ENCODE measurements at places on chromosomes 13 and 19.

DNA sequence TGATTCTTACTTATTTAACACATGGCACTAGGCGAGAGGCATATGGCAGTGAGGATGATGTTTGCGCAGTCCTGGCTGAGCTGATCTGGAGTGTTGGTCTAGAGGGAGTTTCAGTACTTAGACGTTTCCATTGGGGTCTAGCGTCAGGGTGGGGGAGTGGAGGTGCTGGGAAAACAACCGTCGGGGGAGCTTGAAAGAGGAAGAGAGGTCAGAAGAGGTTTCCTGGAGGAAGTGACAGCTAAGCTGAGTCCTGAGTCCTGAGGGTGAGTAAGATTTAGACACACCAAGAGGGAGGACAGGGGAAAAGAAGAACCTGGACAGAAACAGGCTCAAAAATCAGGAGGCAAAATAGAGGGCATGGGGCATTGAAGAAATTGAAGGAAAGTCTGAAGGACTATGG lies 81.4 kb downstream of the ALOX5AP start:
- DNase-seq, result no peak

GRCh38 chr19:14440049-14440448 lies 6.9 kb downstream of the PKN1 start:
- DNase-seq, result no peak

GRCh38 chr13:23477101-23477500 lies 43.6 kb upstream of the SACS start:
- DNase-seq, result no peak

DNA sequence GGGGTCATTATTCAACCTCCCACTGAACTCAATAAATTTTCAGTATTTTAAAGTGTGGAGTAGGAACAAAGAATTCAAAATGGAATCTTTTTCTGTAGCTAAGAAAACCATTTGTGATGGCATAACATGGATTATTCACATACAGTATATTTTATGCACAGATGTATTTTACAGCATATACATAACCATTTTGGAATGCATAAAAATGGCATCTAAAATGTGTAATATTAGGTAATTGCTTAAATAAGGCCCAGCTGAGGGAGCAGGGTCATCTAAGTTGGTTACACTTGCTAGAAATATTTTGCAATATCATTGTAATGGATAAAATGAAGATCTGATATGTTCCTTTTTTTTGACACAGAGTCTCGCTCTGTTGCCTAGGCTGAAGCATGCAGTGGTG lies 146.9 kb downstream of the LMO7 start:
- DNase-seq, result no peak

GRCh38 chr19:49771674-49772139 lies 4.9 kb downstream of the AP2A1 start:
- peak; percentile 50 for DNase-seq

DNA sequence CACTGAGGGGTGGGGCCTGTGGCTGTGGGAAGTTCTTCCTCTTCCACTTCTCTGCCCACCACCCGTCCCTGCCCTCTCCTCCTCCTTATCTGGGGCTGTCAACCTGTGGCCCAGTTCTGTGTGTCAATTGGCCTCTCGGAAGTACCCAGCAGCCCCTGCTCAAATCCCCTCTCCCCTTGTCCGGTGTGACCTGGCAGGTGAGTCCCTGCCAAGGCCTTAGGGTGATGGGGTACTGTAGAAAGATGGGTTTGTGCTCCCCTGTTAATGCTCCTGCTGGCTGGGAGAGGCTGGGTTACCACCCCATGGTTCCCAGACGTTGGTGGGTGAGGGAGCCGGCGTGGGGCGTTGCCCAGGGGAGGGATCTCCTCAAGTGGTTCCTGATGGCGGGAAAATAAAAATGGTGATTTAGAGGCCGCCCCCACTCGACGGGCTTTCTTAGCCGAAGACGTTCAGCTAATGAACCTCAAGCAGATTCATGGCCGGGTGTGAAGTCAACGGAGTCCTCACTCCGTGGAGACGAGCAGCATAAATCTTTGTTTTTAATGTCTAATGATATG lies 141.2 kb downstream of the URI1 start:
- DNase-seq, result no peak

- peak; percentile 91 for DNase-seq
Measured at GRCh38 chr13:19845758-19846157, 17.7 kb downstream of the ZMYM5 start.

DNA sequence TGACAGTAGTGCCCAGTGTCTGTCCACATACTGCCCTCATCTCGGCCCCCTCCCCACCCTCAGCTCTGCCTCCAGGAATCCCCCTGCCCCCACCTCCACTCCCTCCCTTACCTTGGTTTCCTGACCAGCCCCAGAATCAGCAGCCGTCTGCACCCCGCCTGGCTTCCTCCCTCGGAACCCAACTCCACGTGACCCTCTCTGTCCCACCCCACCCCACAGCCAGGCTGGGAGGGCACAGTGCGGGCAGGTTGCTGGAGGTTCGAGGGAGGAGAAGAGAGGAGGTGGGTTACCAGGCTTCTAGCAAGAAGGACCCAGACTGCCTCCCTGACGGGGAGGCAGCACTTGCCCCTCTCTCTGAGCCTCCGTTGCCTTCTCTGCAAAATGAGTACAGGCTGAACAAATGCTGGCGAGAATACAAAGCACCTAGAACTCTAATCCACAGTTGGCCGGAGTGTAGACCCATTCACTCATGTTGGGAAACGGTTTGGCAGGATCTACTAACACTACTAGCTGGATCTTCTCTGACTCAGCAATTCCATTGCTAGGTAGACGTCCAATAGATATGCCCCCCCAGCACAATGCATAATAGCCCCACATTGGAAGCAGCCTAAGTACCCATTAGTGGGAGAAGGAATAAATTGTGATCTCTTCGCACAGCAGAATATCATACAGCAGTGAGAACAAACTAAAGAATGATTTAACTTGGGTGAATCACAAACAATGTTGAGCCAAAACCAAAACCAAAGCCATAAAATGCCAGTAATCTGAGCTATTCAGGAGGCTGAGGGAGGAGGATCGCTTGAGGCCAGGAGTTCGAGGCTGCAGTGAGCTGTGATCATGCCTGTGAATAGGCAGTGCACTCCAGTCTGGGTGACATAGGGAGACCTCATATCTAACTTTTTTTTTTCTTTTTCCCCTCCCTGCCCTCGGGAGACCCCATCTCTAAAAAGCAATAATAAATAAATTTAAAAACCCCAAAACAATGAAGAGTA lies at the start of gene RASAL3:
TSS of gene RASAL3 (minus strand) at position 151 of the 992 bp plus-strand sequence. CDS start 186 bp downstream, outside the sequence.
- DNase-seq, result no peak

DNA sequence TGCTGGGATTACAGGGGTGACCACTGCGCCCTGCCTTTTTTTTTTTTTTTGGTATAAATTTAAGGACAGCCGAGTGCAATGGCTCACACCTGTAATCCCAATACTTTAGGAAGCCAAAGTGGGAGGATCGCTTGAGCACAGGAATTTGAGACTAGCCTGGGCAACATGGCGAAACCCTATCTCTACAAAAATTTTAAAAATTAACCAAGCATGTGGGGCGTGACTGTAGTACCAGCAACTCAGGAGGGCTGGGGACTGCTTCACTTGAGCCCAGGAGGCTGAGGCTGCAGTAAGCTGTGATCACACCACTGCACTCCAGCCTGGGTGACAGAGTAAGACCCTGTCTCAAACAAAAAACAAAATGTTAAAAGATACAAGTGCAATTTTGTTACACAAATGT lies 21.5 kb downstream of the ZNF574 start:
- no peak for DNase-seq

- DNase-seq, result no peak
Measured at GRCh38 chr19:13507053-13507611, 853 bp upstream of the CACNA1A start.

DNA sequence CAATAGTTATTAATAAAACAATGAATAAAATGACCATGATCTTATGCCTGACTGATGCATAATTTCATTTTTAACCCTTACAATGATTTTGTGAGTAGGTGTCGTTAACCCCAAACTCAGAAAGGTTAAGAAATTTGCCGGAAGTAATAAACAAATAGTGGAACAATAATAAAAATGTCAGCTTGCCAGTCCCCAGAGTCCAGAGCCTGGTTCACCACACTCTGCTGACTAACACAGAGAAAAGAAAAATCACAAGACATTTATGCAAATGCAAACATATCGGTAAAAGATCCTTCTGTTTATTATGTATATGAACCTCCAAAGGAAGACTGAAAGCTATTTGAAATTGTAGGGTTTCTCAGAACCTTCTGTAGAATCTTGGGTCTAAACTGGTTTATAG lies 563.7 kb downstream of the EFNB2 start:
- DNase-seq, result peak; percentile 10

DNA sequence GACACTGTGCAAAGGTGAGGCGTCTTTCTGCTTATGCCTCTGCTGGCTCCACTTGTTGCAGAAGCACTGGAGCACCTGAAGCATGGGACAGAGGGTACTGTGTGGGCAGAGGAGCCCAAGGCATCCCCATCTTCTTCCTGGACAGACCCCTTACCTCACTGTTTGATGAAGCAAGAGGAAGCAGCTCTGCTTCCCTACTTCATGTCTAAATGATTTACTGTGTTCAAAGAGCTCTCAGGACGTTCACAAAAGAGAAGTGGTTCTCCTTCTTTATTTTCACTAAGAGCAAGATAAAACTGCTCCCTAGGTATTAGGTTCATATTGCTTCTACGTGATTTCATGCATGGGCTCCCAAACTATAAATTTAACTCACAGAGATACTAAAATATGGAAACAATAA lies 1635.4 kb upstream of the SLC10A2 start:
- DNase-seq, result no peak

DNA sequence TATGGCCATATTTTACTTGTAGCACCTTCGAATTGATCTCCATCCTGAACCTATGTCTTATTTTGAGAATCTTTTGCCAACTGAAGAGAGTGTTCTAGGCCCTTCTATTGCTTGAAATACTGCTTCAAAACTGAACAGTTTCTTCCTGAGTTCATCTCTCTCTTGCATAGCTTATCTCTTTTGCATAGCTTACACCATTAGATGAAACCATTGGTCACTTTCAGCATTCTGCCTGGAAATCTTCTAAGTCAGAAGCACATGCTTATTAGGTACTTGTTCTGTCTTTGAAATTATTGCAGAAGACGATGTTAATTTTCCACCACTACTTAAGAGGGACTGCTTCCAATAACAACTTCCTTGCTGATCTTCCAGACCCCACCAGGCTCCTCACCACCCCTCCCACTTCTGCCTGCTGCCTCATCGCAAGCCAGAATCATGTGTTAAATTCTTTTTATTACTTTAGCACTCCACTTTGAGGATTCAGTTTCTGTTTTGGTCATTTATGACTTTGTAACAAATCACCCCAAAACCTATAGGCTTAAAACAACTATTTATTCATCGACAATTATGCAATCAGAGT lies 122.4 kb upstream of the MAB21L1 start:
- no peak for DNase-seq

All from kidney tubule cell (primary cell).